Glutamatergic neuron (in vitro differentiated cells): ENCODE measurements at places on chromosomes 11 and 22. TPM values are rescaled to one million over a fixed set of nuclear protein-coding genes. Genes with fewer than 3 reads are reported as not detected.

DNA sequence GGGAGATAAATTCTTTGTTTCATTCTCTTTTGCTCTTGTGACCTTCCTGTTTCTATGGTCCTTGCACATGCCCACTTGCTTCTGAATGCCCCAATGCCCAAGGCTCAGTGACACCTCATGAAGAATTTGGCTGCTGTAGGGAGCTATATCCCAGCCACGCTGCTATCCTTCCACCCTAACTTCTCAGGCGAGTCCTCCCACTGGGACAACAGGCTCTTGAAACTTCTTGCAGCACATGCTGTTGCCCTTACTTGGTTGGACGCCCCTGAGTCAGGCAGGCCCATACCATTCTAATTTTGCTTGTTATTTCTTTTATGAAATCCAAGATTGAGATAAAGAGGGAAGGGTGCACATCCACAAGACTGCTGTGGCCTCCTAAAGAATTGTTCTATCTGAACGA, 57.6 kb upstream of the BLID start:
- no peaks in the 10 kb centered on the region for H3K4me1 ChIP-seq
- no peak overlapping the region for H3K4me3 ChIP-seq
- H3K27ac ChIP-seq, result no peak overlapping the region
- no peaks in the 10 kb centered on the region for H3K36me3 ChIP-seq
- no peak for DNase-seq

- DNase-seq, result no peak
- H3K36me3 ChIP-seq, result no peaks in the 10 kb centered on the region
- H3K4me3 ChIP-seq, result no peak overlapping the region
- peaks cover 9% of the 10 kb centered on the region for H3K27me3 ChIP-seq
- peaks cover 57% of the 10 kb centered on the region for H3K4me1 ChIP-seq
Measured at GRCh38 chr11:45045683-45046471, 95.2 kb upstream of the TP53I11 start.

DNA sequence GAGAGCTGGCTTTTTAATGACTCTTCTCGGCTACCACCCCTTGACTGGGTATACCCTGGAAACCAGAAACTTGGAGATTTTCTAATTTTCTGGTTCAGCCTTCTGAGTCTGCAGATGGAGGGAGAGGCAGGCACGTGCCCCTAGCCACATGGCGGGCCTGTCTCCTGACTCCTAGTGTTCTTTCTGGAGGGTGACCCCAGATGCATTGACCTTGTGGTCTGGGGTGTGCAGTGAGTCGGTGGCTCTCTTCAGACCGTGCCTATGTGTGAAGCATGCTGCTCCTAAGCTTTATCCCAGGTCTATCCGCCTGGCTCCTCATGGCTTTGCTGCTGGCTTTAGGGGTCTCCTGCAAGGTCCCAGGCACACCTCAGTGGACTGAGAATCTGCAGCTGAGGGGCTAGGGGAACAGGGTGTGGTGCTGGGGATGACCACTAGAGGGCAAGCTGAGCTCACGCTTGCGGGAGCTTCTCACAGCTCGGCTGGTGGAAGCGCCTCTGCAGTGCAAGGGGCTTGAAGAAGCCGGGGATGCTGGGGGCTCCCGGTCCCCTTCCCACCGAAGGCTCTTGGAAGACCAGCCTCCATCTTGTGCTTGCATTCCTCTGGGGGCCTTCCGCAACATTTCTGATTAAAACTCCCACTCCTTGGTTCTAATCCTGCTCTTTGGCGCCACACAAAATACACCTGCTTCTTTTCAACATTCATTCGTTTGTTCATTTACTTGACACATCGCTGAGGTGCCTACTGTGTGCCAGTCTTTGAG, 51.8 kb downstream of the OTOG start:
- H3K27ac ChIP-seq, result no peak overlapping the region
- peak; percentile 94 for DNase-seq
- peaks cover 3% of the 10 kb centered on the region for H3K27me3 ChIP-seq
- H3K4me1 ChIP-seq, result no peaks in the 10 kb centered on the region
- H3K36me3 ChIP-seq, result no peaks in the 10 kb centered on the region
- H3K4me3 ChIP-seq, result no peak overlapping the region

MRGPRX3 gene
- not detected for total RNA-seq

DNA sequence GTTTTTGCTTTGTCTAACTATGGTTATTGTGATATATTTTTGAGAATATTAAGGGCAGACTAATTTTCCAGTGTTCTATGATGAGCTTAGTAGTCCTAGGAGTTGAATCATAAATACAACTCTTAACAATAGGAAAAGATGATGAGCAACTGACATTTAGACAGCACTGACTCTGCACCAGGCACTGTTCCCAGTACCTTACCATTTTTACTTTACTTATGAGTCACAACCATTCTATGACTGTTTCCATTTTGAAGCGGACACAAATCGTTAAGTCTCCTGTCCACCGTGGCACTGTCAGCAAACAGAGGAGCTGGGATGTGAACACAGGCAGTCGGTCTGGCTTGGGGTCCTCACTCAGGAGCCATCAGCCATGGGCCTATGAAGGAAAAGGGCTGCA, 3.4 kb upstream of the SCGB2A2 start:
- H3K4me3 ChIP-seq, result no peak overlapping the region
- H3K27me3 ChIP-seq, result peaks cover 5% of the 10 kb centered on the region
- no peak overlapping the region for H3K27ac ChIP-seq
- no peaks in the 10 kb centered on the region for H3K36me3 ChIP-seq
- no peak for DNase-seq
- no peaks in the 10 kb centered on the region for H3K4me1 ChIP-seq

GRCh38 chr22:37053310-37054055, 1.9 kb downstream of the KCTD17 start:
- peaks cover 6% of the 10 kb centered on the region for H3K36me3 ChIP-seq
- no peak for DNase-seq
- H3K27me3 ChIP-seq, result peaks cover 5% of the 10 kb centered on the region
- H3K4me3 ChIP-seq, result peak overlapping the region; percentile 89
- H3K27ac ChIP-seq, result peak overlapping the region; percentile 77

GRCh38 chr11:34150494-34151151, 45.2 kb downstream of the NAT10 start:
- H3K4me3 ChIP-seq, result peak overlapping the region; percentile 52
- H3K36me3 ChIP-seq, result no peaks in the 10 kb centered on the region
- no peak overlapping the region for H3K27ac ChIP-seq
- peaks cover 5% of the 10 kb centered on the region for H3K27me3 ChIP-seq
- H3K4me1 ChIP-seq, result peaks cover 20% of the 10 kb centered on the region
- no peak for DNase-seq

HEPN1 gene
- not detected for total RNA-seq

DNA sequence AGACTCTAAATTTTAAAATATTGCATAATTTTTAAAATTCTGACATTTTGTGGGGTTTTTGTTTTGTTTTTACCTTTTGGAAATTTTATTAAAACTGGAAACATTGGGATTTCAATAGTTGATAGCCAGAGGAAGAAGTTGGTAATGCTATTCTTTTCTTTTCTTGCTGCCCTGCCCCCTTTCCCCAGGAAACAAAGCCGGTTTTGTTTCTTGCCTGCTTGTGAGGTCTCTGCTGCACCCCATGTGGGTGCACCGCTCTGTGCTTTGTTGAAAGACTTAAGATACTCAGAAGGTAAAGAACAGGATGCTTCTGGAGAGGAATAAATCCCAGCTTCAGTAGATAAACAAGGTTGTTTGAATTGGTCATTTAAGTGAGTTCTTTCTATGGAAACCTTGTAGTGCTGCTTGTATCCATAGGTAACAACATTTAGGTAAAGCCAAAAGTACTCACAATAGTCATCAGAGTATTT, 87.5 kb downstream of the YAP1 start:
- no peaks in the 10 kb centered on the region for H3K4me1 ChIP-seq
- DNase-seq, result no peak
- H3K36me3 ChIP-seq, result no peaks in the 10 kb centered on the region
- no peaks in the 10 kb centered on the region for H3K27me3 ChIP-seq
- H3K27ac ChIP-seq, result no peak overlapping the region

DNA sequence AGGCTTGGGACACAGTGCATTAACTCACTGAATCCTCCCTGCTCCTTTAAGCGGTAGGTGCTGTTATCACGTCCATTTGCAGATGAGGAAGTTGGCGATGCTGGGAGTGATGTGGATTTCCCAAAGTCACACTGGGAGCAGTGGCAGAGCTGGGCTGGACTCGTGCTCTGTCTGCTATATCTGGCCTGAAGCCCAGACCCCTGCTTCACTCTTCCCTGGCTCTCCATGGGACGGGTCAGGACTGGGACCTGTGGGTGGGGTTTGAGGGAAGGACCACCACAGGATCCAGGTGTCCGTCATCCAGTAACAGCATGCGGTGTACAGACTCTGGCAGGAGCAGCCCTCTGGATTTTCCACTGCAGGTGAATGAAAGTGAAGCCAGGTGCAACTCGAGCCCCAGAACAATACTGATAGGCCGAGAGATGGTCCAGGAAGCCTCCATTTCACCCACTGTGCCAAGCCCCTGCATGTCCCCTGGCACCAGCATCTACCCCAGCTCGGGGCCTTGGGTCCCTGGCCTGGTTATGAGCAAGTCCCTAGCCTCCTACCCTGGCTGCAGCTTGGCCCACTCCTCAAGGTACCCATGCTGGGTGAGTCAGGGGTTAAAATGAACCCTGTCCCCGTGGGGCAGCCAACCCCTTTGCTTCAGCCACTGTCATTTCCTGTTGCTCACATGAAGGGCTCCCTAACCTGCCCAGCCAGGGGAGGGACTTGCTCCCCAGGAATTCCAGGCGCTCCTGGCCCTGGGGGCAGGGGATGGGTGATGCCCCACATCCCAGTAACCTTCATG, 4.2 kb downstream of the USP2 start:
- DNase-seq, result no peak
- H3K27me3 ChIP-seq, result peaks cover 2% of the 10 kb centered on the region
- H3K27ac ChIP-seq, result no peak overlapping the region
- H3K4me1 ChIP-seq, result peaks cover 9% of the 10 kb centered on the region
- no peaks in the 10 kb centered on the region for H3K36me3 ChIP-seq

GRCh38 chr11:123678246-123678645, 23.8 kb upstream of the SCN3B start:
- no peaks in the 10 kb centered on the region for H3K36me3 ChIP-seq
- peaks cover 6% of the 10 kb centered on the region for H3K4me1 ChIP-seq
- H3K27ac ChIP-seq, result no peak overlapping the region
- H3K27me3 ChIP-seq, result no peaks in the 10 kb centered on the region
- no peak overlapping the region for H3K4me3 ChIP-seq

UBQLN3 gene
- total RNA-seq, result not detected

GRCh38 chr11:45926001-45926401, 3.5 kb downstream of the LARGE2 start:
- peak; percentile 68 for DNase-seq
- H3K36me3 ChIP-seq, result no peaks in the 10 kb centered on the region
- H3K27ac ChIP-seq, result peak overlapping the region; percentile 43
- peaks cover 14% of the 10 kb centered on the region for H3K4me1 ChIP-seq
- no peak overlapping the region for H3K4me3 ChIP-seq

- H3K4me1 ChIP-seq, result no peaks in the 10 kb centered on the region
- H3K4me3 ChIP-seq, result no peak overlapping the region
- DNase-seq, result no peak
Measured at GRCh38 chr22:26489447-26490036, 5.9 kb downstream of the SRRD start.

GRCh38 chr11:125262830-125263218, 98.3 kb downstream of the PKNOX2 start:
- peaks cover 17% of the 10 kb centered on the region for H3K27me3 ChIP-seq
- H3K4me3 ChIP-seq, result no peak overlapping the region
- DNase-seq, result no peak
- peaks cover 32% of the 10 kb centered on the region for H3K4me1 ChIP-seq

DNA sequence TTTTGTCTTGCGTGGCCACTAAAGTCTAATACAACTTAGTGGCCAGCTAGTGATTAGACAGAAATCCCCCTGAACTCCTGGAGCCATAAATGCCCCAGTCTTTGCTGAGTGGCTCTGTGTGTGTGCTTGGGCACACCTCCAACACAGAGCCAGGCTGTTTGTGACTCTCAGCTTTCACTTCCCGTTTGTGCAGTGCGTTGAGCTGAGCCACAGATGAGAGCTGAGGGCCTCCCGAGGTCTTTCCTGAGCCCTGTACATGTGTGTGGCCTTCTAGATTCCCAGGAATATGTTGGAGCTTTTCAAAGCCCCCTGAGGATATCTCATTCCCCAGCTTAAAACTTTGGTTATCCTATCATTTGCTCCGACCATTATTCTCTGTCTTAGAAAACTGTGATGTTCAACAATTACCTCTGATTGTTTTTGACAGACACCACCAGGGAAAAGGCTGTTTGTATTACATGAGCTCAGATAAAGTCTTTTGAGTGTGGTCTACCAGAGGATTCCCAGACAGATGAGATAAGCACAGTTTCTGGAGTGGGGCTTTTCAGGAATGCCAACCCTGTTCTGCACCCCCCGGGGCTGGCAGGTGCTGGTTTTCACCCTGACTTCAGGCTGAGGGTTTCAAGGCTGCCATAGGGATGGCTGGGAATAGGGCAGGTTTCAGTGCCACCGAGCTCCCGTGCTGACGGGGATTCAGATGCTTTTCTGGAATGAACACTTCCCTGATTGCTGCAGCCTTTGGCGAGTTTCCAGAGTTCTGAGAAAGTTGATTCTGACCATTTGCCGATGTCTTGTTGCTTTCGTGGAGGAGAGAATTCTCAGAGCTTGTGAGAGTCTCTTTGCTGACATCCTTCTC, 23.8 kb downstream of the IGHMBP2 start:
- H3K4me3 ChIP-seq, result no peak overlapping the region
- H3K4me1 ChIP-seq, result peaks cover 4% of the 10 kb centered on the region
- H3K27ac ChIP-seq, result no peak overlapping the region
- H3K27me3 ChIP-seq, result peaks cover 6% of the 10 kb centered on the region

GRCh38 chr11:126188332-126189108, 22.9 kb downstream of the RPUSD4 start:
- no peaks in the 10 kb centered on the region for H3K36me3 ChIP-seq
- H3K4me3 ChIP-seq, result no peak overlapping the region
- H3K27me3 ChIP-seq, result peaks cover 3% of the 10 kb centered on the region
- no peaks in the 10 kb centered on the region for H3K4me1 ChIP-seq
- no peak for DNase-seq
- no peak overlapping the region for H3K27ac ChIP-seq

DNA sequence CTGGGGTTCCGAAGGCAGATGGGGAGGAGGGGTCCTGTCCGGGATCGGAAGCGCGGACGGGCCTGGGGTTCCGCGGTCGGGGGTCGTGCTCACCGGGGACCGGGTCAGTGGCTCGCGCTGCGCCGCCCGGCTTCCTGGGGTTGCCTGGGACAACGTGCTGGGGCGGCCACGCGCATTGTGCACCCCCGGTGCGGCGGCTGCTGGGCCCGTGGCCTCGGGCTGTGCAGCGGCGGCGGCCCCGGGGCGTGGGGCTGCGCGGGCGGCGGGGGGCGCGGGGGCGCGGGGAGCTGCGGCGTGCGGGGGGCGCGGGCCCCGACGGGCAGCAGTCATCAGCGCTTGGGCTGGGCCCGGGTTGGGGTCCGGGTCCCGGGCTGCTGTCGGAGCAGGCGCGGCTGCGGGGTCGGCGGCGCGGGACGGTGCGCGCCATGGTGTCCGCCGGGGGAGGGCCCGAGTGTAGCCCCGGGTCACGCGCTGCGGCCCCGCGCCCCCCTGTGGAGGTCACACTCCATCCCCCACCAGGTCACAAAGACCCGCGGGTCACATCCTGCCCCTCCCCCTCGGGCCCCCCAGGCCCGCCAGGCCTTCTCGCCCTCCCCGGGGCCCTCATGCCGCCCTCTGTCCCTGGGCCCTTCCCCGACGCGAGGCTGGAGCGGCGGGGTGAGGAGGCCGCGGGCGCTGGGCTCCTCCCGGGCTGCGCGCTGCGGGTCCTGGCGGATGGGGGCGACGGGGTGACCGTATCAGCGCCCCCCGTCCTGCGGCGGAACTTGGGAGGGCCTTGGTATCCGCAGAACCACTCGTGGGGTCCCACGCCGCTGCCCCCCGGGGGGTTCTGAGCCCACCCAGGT, at the start of gene TTLL8:
Gene TTLL8, minus strand, starts transcription at position 238 of the 845 bp plus-strand sequence.
- H3K27ac ChIP-seq, result no peak within 1 kb of the TSS
- H3K36me3 ChIP-seq, result peaks cover 12% of the 10 kb centered on the region
- H3K27me3 ChIP-seq, result peaks cover 9% of the 10 kb centered on the region
- H3K4me3 ChIP-seq, result peak within 1 kb of the TSS; percentile 52

FBLN1 gene
- total RNA-seq, result 184 TPM

SF3B2 gene
- 187 TPM for total RNA-seq
